NCI-H1930 (cell line): ENCODE measurements at places on chromosomes 3 and 15.
A peak's percentile ranks its signal among the peaks of the same experiment; 100 is the strongest.

GRCh38 chr3:195196266-195196665 is 74.7 kb downstream of the XXYLT1 start:
- DNase-seq, result no peak

DNA sequence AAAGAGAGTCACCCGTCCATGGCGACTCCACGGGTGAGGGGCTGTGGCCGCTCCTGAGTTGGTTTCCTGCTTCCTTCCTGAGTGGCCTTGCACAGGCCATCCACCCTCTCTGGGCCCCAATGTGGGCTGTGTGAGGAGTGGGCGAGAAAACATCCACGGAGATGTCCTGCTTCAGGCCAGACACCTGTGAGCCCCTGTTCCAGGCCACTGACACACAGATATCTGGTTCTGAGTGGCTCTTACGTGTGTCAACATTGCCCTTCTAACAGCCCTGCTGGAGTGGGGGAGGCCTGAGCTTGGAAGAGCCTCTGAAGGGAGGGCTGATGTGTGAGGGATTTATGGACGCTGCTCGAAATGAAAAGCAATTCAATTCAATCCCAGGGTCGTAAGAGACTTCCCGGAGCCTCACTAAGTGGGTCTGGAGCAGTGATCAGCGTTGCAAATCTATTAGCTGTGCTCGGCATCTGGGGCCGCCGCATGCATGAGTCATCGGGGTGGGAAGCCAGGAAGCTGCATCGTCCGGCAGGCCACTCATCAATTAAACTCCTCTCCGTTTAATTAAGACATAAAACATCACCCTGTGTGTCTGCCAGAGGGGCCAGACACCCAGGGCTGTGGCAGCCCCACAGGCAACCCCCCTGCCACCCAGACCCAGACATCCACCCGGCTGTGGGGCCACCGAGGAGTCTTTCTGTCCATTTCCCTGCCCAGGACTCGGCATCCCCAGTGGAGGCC is 20.0 kb upstream of the PRR23E start:
- no peak for DNase-seq

- no peak for DNase-seq
These were observed 572.1 kb downstream of the FGF12 start for GRCh38 chr3:192155194-192155593.

- DNase-seq, result no peak
These were observed 361.5 kb upstream of the SEMA6D start for GRCh38 chr15:47355759-47356158.

- DNase-seq, result no peak
These were observed 87.2 kb upstream of the TBL1XR1 start for GRCh38 chr3:177284383-177284881.

DNA sequence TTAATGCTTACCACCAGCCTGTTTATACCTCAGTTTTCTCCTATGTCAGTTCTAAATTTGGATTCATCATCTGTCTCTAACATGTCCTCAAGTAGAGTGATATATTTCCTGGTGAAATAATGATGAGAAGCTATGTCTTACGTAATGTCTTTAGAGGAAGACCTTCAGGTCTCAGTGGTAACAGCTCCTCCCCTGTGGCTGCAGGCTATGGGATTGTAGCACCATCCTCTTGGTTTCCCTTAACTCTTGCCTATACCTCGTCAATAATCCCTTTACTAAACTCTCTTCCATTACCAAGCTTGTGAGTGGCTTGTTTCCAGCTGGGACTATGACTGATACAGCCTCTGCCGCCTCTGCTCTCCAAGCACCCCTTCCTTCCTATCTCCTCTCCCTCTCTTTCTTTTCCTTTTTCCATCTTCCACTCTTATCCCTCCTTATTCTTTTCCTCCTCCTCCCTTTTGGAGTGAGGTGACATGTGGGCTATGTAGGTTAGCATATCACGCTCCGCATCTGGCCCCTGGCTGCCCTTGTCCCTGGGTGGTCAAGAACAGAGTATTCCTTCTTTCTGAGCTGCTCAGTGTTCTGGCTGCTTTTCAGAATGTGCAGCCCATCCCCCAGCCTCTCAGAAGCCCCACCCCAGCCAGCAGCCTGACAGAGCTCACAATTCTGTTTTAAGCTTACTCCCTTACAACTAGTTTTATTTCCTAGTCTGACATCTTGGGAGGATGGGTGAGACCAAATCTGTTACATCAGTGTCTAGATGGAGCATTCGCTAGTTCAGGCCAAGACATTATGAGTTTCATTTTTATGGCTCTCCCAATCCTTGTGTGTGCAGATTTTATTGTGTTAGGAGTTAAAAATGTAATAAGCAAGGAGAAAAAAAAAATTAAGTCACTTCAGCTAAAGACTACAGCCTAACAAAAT is 75.0 kb upstream of the RNU6-1 start:
- DNase-seq, result no peak

DNA sequence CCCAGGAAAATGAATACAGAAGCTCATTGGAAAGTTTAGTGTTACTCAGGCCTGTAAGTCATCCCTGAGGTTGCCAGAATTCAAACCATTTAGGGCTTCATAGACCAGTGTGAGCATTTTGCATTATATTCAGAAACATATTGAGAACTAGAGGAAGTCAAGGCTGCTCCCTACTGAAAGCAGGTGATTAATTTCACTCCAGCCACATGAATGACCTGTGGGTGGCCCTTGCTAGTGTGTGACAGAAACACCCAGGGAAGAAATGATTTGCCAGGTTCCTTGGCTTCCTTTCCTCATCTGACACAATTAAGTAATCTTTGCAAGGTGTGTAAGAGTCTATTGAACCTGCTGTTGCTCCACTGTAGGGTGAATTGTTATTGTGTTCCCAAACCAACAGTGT is 61.8 kb downstream of the GAP43 start:
- DNase-seq, result no peak

- no peak for DNase-seq
These were observed 46.6 kb upstream of the RASGRP1 start for GRCh38 chr15:38611228-38611627.

GRCh38 chr3:66490984-66491383 is 9.8 kb downstream of the LRIG1 start:
- no peak for DNase-seq

DNA sequence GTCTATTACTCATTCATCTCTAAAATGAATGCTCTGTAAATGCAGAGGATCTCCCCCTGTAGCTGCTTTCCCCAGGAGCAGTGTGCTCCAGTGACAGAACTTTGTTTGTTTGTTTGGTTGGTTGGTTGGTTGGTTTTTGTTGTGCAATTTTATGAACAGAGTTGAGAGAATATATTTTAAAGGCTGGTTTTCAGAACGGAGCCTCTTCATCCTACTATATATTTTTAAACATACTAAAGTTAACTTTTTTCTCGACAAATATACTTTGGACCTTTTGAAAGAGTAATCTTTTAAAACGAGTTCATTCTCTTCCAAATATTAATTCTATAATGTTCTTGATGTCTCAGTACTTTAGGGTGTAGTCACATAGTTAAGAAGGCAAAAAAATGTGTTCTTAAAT is 20.2 kb downstream of the RYR3 start:
- DNase-seq, result no peak

- no peak for DNase-seq
These were observed 2.2 kb downstream of the ABCC5 start for GRCh38 chr3:184015381-184016019.

DNA sequence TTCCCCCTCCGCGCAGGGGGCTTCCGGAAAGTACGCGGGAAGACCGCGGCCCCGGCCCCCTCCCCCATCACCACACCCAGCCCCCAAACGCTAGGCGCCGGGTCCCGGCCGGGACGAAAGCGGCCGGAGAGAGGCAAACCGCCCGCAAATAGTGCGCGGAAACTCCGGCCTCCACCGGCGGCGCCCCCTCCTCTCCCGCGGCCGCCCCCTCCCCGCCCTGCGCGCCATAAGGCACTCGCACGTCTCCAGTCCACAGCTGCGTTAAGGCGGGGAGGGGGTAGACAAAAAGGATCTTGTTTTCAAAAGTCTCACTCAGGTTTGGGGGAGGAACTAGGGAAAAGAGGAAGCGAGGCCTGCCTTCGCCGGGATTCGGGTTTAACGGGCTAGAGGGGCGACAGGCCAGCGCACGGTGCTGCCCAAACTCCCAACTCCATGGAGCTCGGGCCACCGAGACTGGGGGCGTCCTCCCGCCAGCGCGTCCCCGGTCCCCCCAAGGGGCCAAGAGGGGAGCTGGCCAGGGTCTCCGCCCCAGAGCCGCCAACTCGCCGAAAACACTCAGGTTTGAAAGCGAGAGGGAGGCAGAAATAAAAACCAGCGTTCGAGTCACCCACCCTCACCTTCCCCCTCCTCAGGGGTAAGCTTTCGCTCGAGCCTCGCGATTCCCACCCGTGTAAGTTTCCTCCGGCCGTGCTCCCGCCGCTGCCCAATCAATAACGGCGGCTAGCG is 1.8 kb downstream of the ANP32A start:
- DNase-seq, result no peak

- no peak for DNase-seq
These were observed 98.7 kb downstream of the UBE2E2 start for GRCh38 chr3:23301819-23302218.

- no peak for DNase-seq
These were observed 89.9 kb upstream of the MEF2A start for GRCh38 chr15:99475754-99476412.

- no peak for DNase-seq
These were observed 1.2 kb downstream of the CHST2 start for GRCh38 chr3:143120716-143121240.

DNA sequence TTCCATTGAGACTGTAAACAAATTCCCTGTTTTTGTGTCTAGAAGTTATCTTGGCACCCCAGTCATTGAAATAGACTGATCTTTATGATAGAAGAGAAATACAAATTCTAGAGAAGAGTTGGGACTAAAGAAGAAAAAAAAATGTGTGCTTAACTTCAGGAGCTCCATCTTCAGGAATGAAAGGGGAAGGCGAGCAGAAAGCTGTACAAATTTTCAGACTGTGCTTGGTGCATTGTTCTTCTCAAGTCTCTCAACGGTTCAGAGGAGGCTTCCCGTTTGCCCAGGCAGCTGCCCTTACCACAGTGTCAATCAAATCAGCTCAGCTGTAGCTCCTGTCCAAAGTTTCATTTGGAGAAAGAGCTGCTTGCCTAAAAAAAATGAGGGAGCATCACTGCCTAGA is 41.7 kb downstream of the OXSM start:
- no peak for DNase-seq

- DNase-seq, result no peak
These were observed 48.0 kb upstream of the GSK3B start for GRCh38 chr3:120142236-120142635.

DNA sequence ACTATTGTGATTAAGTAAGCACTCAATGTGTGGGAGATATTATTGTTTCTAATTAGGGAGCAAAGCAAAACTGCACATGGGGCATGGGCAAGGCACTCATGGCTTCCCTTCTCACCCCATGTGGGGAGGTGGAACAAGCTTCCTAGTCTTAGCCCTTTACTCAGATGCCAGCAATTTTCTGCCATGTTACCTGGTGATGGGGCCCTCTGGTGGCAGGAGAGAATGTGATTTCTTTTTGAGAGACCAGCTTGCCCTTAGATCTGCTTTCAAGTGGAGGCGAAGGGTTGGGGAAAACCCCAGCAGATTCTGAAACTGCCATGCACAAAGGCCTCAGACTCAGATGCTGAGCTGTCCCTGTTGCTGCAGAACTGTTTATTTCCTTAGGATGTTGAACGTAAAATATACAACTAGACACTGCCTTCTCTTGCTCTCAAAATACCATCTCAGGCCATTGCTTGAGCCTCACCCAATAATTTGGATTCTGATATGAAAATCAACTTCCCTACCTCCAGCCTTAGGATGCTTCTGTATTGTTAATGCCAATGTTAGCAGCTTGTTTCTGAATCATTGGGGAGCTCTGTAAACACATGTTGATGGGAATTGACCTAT is 130.2 kb upstream of the TPRG1 start:
- peak; percentile 3 for DNase-seq
